Activated T-helper 17 cell treated with anti-CD3 and anti-CD28 coated beads, Interleukin-2, amount 50 U/mL, for 72 hours (primary cell): ENCODE measurements at places on chromosomes 12 and 14. TPM values are rescaled to one million over a fixed set of nuclear protein-coding genes. Genes with fewer than 3 reads are reported as not detected.

- no peaks in the 10 kb centered on the region for H3K4me1 ChIP-seq
- no peaks in the 10 kb centered on the region for H3K27me3 ChIP-seq
- no peak overlapping the region for H3K27ac ChIP-seq
- H3K4me3 ChIP-seq: no peak overlapping the region
- no peaks in the 10 kb centered on the region for H3K36me3 ChIP-seq
Observed at GRCh38 chr12:60947533-60947932, 1312.7 kb upstream of the USP15 start.

DNA sequence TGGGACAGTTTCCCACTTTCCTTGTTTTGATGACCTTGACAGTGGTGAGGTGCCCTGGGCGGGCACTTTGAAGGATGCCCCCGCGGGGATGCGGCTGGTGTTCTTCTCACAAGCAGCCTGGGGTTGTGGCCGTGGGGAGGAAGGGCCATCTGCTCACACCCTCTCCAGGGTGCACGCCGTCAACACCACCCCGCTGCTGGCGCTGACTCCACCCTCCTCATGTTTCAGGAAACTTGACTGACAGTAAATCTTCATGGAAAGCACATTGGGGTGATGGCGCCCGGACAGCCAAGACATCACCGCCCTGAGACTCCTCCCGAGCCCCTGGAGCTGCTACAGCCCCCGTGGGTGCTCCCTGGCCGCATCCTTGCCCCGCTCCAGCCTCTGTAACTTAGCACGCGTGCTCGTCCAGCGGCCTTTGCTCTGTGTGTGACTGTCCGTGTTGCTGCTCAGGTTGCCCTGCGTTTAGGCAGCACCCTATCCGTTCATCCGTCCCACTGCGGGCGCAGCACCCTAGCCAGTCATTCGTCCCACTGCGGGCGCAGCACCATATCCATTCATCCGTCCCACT, 150.2 kb upstream of the C14orf180 start:
- no peaks in the 10 kb centered on the region for H3K36me3 ChIP-seq
- ATAC-seq: no peak
- peaks cover 5% of the 10 kb centered on the region for H3K4me1 ChIP-seq
- H3K4me3 ChIP-seq: no peak overlapping the region
- H3K27me3 ChIP-seq: peaks cover 8% of the 10 kb centered on the region
- H3K27ac ChIP-seq: no peak overlapping the region

- H3K36me3 ChIP-seq: no peaks in the 10 kb centered on the region
- no peak overlapping the region for H3K27ac ChIP-seq
- ATAC-seq: no peak
Observed at GRCh38 chr12:111171832-111172231, 197.1 kb downstream of the PHETA1 start.

The MRPL51 gene
- 317 TPM for total RNA-seq

The KLRD1 gene
- 1.1 TPM for total RNA-seq

- no peaks in the 10 kb centered on the region for H3K36me3 ChIP-seq
- H3K4me1 ChIP-seq: no peaks in the 10 kb centered on the region
- H3K4me3 ChIP-seq: no peak overlapping the region
- peaks cover 10% of the 10 kb centered on the region for H3K27me3 ChIP-seq
- ATAC-seq: no peak
- H3K27ac ChIP-seq: no peak overlapping the region
Observed at GRCh38 chr12:21907948-21908837, 33.0 kb downstream of the ABCC9 start.
